ENCODE measurements at places on chromosomes 12 and 14. TPM values are rescaled to one million over a fixed set of nuclear protein-coding genes. Genes with fewer than 3 reads are reported as not detected.
A peak's percentile ranks its signal among the peaks of the same experiment; 100 is the strongest.

- peaks cover 19% of the 10 kb centered on the region for H3K36me3 ChIP-seq
- H3K4me1 ChIP-seq, result peaks cover 5% of the 10 kb centered on the region
- H3K27me3 ChIP-seq, result no peaks in the 10 kb centered on the region
- H3K4me3 ChIP-seq, result no peak overlapping the region
Observed at GRCh38 chr14:71113376-71113775, 206.1 kb downstream of the PCNX1 start.

GRCh38 chr14:56108057-56108456 is 10.2 kb upstream of the PELI2 start:
- no peak for DNase-seq
- H3K4me1 ChIP-seq, result no peaks in the 10 kb centered on the region
- no peak overlapping the region for H3K27ac ChIP-seq
- no peak overlapping the region for H3K4me3 ChIP-seq
- H3K27me3 ChIP-seq, result no peaks in the 10 kb centered on the region

GRCh38 chr12:104933128-104933527 is 25.0 kb downstream of the SLC41A2 start:
- no peak for DNase-seq
- H3K27me3 ChIP-seq, result no peaks in the 10 kb centered on the region
- no peaks in the 10 kb centered on the region for H3K36me3 ChIP-seq
- H3K4me1 ChIP-seq, result no peaks in the 10 kb centered on the region
- H3K4me3 ChIP-seq, result no peak overlapping the region

DNA sequence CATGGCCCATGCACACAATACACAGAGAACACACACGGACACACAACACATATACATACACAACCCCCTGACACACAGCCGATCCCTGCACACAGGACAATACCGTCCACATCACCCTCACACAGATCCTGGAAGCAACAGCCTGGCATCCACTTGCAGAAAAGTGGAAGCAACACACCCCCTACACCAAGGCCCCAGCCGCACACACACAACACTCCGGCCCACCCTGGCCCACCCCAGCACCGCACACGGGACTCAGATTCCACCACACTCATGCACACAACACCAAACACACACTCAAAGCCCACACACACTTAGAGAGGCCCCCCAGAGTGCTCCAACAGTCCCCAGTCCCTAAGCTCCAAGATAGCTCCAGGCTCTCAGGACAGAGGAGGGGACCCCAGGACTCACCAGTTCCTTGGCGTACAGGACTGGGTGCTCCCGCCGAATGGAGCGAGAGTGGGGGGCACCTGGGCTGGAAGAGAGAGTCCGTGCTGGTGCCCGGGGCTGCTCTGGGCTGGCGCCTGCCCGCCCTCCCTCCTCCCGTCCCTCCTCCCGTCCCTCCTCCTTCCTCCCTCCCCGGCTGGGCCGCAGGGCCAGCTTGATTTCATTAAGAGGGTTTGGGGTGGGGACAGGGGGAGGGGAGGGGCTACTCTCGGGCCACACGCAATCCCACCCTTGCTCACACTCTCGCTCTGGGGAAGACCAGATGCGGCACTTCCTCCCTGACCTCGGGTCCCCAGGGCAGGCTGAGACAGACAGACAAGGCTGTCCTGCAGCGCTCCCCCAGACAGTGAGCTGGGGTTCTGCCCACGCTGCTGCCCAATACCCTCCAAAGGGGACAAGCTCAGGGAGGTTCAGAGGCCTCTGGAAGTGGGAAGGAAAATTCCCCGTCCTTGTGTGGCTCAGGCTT is at the start of gene TMEM119:
Gene TMEM119, minus strand, starts transcription at position 526 of the 913 bp plus-strand sequence. CDS start 5,701 bp downstream, outside the sequence.
- peak within 1 kb of the TSS; percentile 42 for H3K4me3 ChIP-seq
- H3K27ac ChIP-seq, result peak within 1 kb of the TSS; percentile 31
- H3K4me1 ChIP-seq, result peaks cover 58% of the 10 kb centered on the region
- H3K27me3 ChIP-seq, result no peaks in the 10 kb centered on the region
- H3K36me3 ChIP-seq, result peaks cover 48% of the 10 kb centered on the region

The PPP1R36 gene
- total RNA-seq, result not detected

DNA sequence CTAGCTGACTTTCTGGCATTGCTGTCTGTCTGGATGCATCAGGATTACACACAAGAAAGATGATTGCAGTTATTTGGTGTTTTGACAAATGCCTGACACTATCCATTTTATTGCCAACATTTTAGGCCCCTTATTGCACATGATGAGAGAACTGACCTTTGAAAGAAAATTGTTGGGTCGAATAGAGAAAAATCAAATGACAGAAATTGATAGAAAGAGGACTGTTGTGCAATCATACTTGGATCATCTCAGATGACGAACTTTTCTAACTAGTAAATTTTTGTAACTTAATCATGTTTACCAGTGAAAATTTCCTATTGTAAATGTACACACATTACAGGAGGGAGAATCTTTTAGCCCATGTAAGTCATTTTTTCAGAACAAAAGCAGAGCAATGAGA is 251.5 kb upstream of the USP15 start:
- H3K36me3 ChIP-seq, result no peaks in the 10 kb centered on the region
- no peaks in the 10 kb centered on the region for H3K27me3 ChIP-seq
- H3K4me1 ChIP-seq, result no peaks in the 10 kb centered on the region
- peak; percentile 51 for DNase-seq
- no peak overlapping the region for H3K27ac ChIP-seq

GRCh38 chr14:77158882-77159255 is 17.3 kb upstream of the ZDHHC22 start:
- H3K4me1 ChIP-seq, result peaks cover 8% of the 10 kb centered on the region
- H3K36me3 ChIP-seq, result no peaks in the 10 kb centered on the region
- no peaks in the 10 kb centered on the region for H3K27me3 ChIP-seq
- H3K4me3 ChIP-seq, result no peak overlapping the region
- no peak for DNase-seq

DNA sequence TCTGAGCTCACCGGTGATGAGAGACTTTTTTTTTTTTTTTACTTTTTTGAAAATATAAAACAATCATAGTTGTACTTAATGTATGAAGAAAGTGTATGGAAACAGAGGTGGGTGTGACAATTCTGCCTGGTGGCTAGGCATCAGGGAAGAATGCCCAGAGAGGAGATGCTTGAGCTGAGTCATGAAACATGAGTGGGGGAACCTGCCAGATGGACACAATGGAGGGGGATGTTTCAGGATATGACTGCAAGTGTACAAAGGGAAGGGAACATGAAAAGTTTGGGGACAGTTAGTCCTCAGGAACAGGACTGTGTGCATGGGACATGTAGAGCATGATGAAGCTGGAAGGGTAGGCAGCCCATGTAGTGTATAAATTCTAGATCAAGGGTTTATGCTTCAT is 274.2 kb upstream of the E2F7 start:
- no peaks in the 10 kb centered on the region for H3K27me3 ChIP-seq
- H3K4me1 ChIP-seq, result no peaks in the 10 kb centered on the region
- no peak for DNase-seq
- no peak overlapping the region for H3K4me3 ChIP-seq

- H3K27ac ChIP-seq, result no peak overlapping the region
- peaks cover 86% of the 10 kb centered on the region for H3K36me3 ChIP-seq
- no peaks in the 10 kb centered on the region for H3K4me1 ChIP-seq
- no peak overlapping the region for H3K4me3 ChIP-seq
Observed at GRCh38 chr12:897386-897785, 52.1 kb downstream of the RAD52 start.

- DNase-seq, result peak; percentile 57
- no peak overlapping the region for H3K27ac ChIP-seq
- no peak overlapping the region for H3K4me3 ChIP-seq
- H3K4me1 ChIP-seq, result no peaks in the 10 kb centered on the region
- H3K27me3 ChIP-seq, result no peaks in the 10 kb centered on the region
Observed at GRCh38 chr14:106790189-106791036, 1264.0 kb downstream of the TMEM121 start.

DNA sequence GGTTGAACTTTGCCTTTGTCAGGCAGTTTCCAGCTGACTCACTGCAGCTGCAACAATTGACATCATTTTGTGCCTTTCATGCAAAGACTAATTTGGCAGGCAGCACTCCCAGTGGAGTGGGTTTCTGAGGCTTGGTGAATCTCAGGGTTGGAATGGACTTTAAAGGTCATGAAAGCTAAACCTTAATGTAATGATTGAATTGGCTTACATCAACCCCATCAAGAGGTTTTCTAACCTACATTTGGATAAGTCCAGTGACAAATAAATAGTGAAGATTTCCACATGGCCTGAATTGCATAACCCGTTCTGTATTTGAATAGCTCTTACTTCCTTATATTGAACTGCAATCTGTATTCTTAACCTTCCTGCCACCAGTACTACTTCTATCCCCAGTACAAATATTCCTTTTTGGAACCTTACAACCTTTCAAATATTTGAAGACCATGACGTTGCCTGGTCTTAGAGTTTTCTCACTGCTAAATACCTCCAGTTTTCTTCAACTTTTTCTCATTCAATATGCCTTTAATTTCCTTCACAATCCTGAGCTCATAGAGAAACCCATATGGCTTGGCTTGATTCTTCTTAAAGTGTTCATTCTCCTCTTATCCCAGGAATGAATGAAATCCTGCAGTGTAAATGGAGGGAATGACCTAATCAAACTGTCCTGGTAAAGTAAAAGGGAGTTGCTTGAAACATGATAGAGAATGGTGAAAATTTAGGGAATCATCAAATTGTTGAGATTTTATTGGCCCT is 168.1 kb upstream of the NOVA1 start:
- no peaks in the 10 kb centered on the region for H3K4me1 ChIP-seq
- no peaks in the 10 kb centered on the region for H3K36me3 ChIP-seq
- H3K27me3 ChIP-seq, result no peaks in the 10 kb centered on the region
- no peak for DNase-seq

DNA sequence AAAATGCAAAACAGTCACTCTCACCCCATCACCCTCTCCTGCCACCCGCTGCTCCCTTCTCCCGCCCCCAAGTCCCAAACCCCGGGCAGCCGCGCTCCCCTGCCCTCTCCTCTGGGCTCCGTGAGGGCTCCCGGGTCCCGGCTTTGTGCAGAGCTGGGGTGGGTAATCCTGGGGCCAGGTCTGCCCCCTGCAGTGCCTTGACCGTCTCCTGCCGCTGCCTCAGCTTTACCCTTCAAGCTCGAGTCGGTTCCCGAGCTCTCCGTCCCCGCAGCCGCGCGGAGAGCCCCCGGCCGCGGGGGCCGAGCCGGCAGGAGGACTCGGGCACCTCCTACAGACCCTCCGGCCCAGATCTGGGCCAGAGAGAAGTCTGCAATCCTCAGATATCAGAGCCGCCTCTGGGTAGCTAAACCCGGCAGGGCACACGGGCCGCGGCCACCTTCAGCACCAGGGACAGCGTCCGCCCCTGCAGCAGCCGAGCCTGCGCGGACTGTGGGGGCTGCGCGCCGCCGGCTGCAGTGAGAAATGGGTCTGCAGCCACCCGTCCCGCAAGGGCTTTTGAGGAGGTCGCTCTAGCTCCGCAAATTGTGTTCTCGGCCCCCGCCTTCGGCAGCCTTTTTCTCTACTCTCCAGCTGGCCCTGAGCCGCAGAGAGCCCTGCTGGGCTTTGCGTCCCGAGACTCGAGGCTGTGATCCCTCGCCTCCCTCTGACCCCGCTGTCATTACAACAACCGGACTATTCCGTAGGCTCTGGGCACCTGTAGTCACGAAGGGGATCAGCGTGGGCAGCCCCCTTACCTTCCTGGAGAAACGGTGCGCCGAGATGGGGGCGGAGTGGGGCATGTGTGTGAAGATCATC is 1.2 kb downstream of the PRMT8 start:
- no peak overlapping the region for H3K27ac ChIP-seq
- no peak overlapping the region for H3K4me3 ChIP-seq
- H3K36me3 ChIP-seq, result no peaks in the 10 kb centered on the region
- DNase-seq, result peak; percentile 34

- no peaks in the 10 kb centered on the region for H3K27me3 ChIP-seq
- no peak for DNase-seq
- H3K36me3 ChIP-seq, result no peaks in the 10 kb centered on the region
- no peaks in the 10 kb centered on the region for H3K4me1 ChIP-seq
- no peak overlapping the region for H3K27ac ChIP-seq
- H3K4me3 ChIP-seq, result no peak overlapping the region
Observed at GRCh38 chr12:83515306-83516026, 828.8 kb downstream of the TMTC2 start.

DNA sequence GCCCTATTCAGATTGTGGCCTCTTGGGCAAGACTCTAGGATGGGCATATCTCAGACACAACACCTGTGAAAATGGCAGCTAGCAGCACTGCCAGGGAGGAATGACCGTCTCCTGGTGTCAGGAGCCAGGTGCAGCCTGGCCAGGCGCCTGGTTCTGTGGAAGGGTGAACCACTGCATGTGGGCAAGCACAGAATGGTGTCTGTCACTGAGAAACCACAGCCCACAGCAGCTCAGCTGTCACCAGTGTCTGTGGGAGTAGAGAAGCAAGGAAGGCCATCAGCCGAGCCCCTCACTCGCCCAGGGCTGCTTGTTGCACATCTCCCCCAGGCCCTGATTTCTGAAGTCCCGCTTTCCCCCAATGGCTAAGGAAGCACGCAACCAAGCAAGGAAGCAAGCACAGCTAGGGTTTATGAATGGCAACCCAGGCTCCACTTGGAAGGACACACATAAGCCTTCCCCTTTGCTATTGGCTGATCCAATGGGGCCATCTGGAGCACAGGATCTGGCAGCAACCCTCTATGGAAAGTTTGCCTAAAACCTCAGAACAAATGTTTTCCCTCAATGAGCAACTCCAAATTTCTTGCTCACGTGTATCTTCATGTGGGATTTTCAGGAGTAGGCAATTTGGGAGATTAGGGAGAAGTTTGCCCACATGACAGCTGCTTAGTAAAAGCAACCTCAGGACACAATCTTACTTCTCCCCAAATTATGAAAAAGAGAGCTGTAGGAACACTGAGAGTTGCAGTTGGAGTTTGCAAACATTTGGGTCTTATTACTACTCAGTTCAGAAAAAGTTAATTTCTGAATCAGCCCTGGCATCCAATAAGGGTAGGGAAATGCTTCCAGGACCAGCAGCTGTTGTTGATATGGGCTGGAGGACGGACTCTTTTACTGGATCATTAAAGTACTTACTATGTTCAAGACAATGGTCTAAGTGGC is 44.7 kb downstream of the GPHB5 start:
- H3K36me3 ChIP-seq, result no peaks in the 10 kb centered on the region
- no peaks in the 10 kb centered on the region for H3K27me3 ChIP-seq
- DNase-seq, result no peak
- H3K4me1 ChIP-seq, result no peaks in the 10 kb centered on the region

DNA sequence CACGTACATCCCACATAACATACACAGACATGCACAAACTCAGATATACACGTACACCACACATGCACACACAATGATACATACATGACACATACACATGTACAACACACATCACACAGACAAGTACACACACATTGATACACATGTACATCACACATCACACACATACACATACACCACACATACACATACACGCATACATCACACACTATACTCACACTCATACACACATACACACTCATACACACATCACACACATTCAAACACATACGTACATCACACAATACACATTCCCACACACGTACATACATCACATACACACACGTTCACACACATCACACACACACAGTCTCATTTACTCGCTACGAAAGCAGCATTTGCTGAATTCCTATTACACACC is 4.5 kb downstream of the ZNF605 start:
- H3K27ac ChIP-seq, result no peak overlapping the region
- H3K27me3 ChIP-seq, result peaks cover 5% of the 10 kb centered on the region
- peaks cover 8% of the 10 kb centered on the region for H3K4me1 ChIP-seq
- H3K4me3 ChIP-seq, result no peak overlapping the region
- H3K36me3 ChIP-seq, result peaks cover 4% of the 10 kb centered on the region
